Iris pigment epithelial cell (primary cell): ENCODE measurements at places on chromosomes 13 and 19.

- DNase-seq = peak; percentile 31
Measured at GRCh38 chr19:5547881-5548280, 19.9 kb downstream of the TINCR start.

DNA sequence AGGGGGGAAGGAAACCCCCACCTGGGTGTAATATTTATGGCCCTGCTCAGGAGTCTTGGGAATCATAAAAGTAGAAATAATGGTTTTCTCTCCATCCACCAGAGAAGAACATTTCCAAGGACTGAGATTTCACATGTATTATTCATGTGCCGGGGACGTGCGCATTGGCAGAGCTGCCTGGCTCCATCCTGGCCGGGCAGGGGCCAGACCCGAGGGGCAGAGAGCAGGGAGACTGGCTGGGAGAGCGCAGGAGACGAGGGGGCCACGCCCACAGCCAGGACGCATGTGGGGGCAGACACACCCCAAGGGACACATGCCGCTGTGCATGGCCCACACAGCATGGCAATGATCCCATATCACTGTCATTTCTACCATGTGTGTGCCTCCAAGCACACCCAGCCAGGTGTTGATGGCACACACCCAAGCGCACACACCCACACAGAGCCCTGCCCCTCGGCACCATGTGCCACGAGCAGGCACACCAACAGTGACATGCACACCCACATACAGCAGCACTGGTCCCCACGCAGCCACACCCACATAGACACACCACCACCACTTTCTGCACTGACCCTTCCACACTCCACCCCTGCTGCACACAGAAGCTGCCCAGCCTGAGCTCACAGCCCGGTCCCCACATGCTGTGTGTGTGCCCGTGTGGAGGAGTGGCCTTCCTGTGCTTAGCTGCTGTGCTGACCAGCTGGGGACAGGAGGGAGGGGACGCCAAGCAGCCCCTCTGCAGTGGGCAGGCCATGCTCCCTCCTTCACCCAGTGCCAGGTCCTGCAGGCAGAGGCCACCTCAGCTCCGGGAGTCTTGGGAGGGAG, 39.3 kb downstream of the CEBPG start:
- DNase-seq = no peak

DNA sequence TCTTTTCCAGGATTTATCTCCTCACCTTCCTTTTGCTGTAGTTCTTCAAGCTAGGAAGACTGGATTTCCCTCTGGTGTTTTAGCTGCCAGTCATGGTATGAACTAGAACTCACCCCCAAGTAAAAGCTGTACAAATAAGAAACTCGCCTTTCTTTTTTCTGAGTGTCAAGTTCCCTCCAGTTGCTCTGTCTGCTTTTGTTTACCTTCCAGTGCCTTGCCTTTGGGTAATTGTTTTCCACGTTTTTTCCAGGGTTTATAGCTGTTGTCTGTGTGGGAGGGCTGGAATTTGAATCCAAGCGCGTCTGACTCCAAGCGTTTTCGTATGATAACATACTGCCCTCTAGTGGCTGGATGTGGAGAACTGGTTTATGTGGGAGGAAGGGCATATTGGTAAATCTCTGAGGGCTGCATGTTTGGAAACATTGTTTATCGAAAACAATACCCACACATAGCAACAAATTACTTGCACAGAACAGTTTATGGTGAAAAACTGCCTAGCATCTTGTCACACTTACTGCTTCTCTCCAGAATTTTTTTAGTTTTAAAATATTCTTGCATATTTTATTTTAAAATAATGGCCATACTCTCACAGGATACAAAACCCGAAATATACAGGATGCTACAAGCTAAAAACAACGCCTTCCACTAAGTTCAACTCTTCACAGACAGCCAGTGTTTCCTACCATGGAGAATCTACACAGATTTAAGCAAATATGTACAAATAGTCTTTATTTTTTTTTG, 19.2 kb downstream of the RCN3 start:
- peak; percentile 87 for DNase-seq

DNA sequence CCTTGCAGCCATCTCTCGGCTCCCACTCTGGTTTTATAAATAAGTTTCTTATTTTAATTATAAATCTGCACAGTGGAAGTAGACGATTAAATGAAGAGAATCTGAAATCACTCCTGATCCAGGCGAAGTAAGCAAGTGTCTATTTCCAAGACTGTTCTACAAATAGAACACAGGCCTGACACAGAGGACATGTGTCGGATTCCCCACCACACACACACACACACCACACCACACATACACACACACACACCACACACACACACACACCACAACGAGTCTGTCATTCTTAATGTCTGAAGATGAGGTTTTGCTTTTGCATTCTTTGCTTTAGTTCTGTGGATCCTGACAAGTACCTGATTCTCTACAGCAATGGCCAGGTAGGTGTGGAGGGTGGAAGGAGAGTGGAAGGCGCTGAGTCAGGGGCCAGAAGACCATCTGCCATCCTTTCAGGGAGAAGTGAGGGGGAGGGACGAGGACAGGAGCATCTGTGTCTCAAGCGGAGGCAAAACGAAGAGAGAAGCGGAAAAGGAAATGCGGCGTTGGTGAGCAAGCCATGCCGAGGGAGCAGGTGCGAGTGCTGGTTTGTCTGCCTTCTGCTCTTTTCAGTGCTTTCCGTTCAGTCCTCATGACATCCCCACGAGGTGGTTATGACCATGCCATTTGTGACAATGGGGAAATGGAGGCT, 110.2 kb downstream of the TEX26 start:
- no peak for DNase-seq

GRCh38 chr13:86906127-86906874, 764.9 kb upstream of the SLITRK5 start:
- DNase-seq = peak; percentile 26

DNA sequence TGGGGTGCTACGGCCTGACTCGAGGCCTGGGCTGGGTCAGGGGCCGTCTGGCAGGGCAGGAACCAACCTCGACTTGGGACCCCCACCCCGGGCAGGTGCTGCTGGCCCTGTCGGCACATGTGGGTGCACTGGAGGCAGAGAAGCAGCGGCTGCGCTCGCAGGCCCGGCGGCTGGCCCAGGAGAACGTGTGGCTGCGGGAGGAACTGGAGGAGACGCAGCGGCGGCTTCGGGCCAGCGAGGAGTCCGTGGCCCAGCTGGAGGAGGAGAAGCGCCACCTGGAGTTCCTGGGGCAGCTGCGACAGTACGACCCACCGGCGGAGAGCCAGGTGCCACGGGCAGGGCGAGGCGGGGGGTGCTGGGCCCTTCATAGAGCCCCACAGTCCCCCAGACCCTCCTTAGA, 5.9 kb downstream of the KLC3 start:
- DNase-seq = no peak

- peak; percentile 83 for DNase-seq
Measured at GRCh38 chr13:65855242-65855805, 1374.8 kb downstream of the PCDH9 start.

DNA sequence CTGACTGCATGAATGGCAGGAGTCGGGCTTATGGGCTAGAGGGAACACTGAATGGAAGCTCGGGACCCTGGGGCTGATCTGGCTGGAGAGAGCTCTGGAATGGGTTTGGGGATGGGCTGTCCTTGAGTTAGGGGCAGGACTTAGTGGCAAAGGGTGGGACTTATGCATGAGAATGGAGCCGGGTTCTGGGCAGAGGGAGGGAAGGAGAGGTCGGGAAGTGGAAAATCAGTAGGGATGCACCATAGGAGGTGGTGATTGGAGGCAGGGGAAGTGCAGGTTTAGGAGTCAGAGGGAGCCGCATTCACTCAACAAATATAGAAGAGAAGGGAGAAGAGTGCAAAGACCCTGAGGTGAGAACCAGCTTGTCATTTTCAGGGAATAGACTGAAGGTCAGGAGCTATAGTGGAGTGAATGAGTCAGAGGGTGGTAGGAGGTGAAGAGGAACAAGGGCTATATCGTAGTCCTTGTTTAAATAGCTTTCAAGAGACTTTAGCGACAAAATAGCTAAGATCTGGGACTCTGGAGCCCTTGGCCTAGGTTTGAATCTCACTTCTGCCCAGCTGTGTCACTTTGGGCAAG, 748 bp downstream of the RAB4B start:
- DNase-seq = peak; percentile 63

DNA sequence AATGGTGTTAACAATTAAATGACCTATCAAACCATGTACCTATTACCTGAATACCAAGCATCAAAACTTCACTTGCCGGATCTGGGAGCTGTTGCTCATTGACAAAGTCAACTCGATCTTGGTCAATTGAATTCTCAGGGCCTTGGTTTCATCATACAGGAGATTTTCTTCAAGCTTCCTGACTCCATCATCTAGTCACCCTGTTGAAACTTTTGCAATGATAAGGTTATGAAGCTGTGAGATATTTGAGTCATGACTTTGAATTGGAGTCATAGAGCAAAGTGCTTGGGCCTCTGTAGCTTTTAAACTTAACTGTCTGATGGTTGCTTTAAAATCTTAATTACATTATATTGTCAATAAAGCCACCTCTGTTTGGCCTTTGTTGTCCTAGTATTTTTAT, 260.9 kb downstream of the COG6 start:
- peak; percentile 90 for DNase-seq
